ENCODE measurements at places on chromosomes 11 and 22.

- no peak for DNase-seq
Measured at GRCh38 chr11:19864141-19865140, 151.8 kb downstream of the NAV2 start.

GRCh38 chr11:79794484-79795393 lies 353.9 kb upstream of the TENM4 start:
- no peak for DNase-seq

DNA sequence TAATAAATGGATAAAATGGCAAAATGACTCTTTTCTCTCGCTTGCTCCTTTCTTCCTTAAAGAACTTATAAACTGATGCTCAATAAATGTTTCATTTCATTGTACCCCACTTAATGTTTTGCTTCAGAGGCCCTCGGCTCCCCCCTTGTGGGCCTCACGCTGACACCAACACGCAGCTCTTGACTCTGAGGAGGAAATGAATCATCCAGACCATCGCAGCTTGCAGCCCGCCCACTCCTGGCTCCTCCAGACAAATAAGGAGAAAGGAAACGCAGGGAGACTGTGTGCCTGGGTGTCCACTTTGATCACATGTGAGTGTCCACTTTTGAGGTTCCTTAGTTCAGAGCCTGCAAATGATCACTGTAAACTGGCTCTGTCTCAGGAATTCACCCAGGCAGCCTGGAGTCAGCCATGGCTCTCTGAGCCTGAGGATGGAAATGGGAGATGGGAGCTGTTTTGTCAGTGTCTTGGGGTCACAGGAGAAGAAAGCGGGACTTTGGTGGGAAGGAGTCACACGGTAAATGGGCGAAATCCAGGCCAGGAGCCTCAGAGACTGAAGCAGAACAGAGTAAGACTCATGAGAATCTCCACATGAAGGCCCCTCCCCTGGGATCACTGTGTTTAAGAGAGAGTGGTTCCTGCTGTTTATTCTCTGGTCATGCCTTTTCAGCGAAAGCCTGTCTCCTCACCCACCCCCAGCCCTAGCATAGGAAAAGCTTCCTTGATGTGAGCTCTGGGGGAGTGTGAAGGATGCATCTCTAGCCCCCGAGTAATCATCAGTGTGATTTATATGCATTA lies 96.5 kb downstream of the CWC15 start:
- DNase-seq = peak; percentile 16

- no peak for DNase-seq
Measured at GRCh38 chr22:27542602-27543001, 259.0 kb downstream of the MN1 start.

DNA sequence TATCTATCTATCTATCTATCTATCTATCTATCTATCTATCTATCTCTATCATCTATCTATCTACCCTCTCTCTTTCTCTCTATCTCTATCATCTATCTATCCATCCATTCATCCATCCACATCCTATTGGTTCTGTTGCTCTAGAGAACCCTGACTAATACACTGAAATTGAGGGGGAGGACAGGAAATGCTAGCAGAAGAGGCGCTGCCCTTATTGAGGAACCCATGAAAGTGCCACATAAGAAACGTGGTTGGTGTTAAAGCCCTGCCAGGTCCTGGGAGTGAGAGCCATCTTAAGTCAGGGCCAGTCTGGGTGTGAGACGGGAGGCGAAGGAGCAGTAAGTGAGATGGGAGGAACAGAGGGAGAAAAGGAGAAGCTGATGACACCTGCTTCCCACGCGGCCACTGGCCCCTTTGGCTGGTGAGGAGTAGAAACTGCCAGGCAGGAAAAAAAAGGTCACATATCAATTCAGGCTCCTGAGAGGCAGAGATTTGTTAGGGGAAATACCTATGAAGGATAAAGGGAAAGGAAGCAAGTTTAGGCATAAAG lies 87.9 kb upstream of the PLET1 start:
- no peak for DNase-seq
